Kidney tubule cell (primary cell): ENCODE measurements at places on chromosomes 5 and 9.

- no peak for DNase-seq
Observed at GRCh38 chr5:177242304-177242703, 61.2 kb downstream of the RAB24 start.

GRCh38 chr9:109459423-109459822 is 38.7 kb downstream of the PTPN3 start:
- DNase-seq, result no peak

DNA sequence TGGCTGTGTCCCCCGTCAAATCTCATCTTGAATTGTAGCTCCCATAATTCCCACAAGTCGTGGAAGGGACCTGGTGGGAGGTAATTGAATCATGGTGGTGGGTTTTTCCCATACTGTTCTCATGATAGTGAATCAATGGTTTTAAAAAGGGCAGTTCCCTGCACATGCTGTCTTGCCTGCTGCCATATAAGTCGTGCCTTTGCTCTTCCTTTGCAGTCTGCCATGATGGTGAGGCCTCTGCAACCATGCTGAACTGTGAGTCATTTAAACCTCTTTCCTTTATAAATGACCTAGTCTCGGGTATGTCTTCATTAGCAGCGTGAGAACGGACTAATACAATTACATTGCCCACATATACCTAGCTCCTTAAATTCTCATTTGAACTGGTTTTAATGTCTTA is 353.0 kb upstream of the KLF4 start:
- no peak for DNase-seq

DNA sequence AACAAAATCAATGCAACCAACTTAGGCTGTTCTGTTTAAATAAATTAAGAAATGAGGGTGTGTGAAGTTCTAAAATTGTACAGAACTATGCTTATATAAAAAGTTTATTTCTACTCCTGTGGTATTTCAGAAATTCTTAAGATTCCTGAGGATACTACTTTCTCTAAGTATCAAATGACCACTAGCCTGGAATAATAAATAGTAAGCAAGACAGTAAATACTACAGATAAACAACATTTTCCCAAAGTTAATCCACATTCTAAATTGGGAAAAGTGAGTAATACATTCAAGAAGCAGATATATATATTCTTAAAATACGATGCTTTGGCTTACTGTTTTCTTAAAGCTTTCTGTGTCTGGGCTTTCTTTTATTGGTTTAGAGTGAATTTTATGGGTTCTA is 29.5 kb downstream of the CCNH start:
- no peak for DNase-seq

GRCh38 chr5:1337489-1338195 is 7.3 kb downstream of the CLPTM1L start:
- no peak for DNase-seq

DNA sequence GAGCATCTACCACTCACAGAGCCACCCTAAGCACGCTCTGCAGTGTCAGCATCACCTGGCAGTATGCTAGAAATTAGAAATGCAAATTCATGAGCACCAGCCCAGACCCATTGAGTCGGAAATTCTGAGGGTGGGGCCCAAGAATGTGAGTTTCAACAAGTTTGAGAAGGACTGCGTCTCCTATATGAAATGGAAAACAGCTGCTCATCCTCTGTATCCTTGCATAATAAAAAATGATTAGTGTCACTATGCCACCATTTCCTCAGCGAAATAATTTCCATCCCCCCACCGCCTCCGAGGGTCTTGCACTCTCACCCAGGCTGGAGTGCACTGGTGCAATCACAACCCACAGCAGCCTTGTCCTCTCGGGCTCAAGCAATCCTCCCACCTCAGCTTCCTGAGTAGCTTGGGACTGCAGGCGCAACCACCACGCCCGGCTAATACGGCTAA is 1.3 kb upstream of the IQGAP2 start:
- DNase-seq, result no peak

DNA sequence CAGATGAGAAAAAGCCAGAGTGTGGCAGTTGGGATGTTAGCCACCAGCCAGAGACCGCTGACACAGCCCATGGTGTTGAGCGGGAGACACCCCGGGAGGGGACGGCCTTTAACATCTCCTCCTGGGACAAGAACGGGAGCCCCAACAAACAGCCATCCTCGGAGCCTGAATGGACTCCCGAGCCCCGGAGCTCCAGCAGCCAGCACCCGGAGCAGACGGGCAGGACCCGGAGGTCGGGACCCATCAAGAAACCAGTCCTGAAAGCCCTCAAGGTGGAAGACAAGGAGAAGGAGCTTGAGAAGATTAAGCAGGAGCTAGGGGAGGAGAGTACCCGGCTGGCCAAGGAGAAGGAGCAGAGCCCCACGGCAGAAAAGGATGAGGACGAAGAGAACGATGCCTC is 28.0 kb upstream of the POMT1 start:
- DNase-seq, result no peak

DNA sequence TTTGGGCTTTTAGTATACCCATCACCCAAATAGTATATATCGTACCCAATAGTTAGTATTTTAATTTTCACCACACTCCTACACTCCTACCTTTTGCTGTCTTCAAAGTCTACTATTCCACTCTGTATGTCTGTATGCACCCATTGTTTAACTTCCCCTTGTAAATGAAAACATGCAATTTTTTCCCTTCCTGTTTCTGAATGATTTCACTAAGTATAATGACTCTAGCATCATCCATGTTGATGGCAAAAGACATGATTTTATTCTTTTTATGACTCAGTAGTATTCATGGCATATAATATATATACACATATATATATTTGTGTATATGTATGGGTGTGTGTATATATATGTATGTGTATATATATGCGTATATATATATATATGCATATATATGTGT is 63.1 kb upstream of the FAM174A start:
- DNase-seq, result no peak

- DNase-seq, result no peak
Observed at GRCh38 chr9:120411862-120412424, 168.0 kb downstream of the CDK5RAP2 start.

DNA sequence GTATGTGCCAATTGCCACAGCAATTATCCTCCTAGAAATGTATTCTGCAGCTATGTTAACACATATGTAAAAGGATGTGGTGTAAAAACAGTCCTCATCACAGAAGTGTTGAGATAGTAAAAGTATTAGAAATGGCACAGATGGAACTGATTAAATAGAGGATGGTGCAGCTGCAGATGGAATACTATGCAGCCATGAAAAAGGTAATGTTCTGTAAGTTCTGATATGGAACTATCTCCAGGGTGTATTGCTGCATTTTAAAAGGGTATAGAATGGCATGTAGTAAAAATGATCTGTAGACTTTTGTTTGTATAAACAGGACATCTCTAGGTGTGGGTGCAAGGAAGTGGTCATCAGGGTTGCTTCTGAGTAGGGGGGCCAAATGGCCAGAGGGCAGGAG is 63.0 kb upstream of the PHYKPL start:
- no peak for DNase-seq
